Amygdala (tissue), 56 donors: ENCODE measurements at places on chromosomes 2 and 18.

GRCh38 chr2:237663517-237664110 lies 36.2 kb downstream of the LRRFIP1 start:
- no peak for DNase-seq

- no peak for DNase-seq
Measured at GRCh38 chr2:129139380-129139779, 820.7 kb upstream of the HS6ST1 start.

- no peak for DNase-seq
Measured at GRCh38 chr2:192122141-192122540, 72.6 kb downstream of the TMEFF2 start.

GRCh38 chr2:217851191-217852020 lies 151.4 kb downstream of the TNS1 start:
- no peak for DNase-seq

DNA sequence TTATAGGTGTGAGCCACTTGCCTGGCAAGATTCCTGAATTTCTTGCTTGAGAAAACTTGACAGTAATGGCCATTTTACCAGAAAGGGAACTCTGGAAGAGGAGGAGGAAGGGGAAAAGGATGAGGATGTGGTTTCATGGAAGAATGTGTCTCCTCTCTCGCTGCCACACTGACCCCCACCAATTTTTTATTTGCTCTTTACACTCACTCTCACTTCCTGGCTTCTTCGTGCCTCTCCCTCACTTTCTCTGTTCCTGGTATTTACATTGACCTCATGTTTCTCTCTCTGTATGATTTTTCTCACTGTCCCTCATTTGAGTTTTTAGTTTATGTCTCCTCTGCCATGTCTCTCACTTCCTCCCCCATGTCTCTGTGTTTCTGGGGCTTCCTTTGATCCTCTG lies 134.5 kb upstream of the CAB39 start:
- DNase-seq = no peak
